B cell (primary cell): ENCODE measurements at places on chromosomes 1 and 21. TPM values are rescaled to one million over a fixed set of nuclear protein-coding genes. Genes with fewer than 3 reads are reported as not detected.

SLC44A3 gene
- not detected in 2 replicates for total RNA-seq

DNA sequence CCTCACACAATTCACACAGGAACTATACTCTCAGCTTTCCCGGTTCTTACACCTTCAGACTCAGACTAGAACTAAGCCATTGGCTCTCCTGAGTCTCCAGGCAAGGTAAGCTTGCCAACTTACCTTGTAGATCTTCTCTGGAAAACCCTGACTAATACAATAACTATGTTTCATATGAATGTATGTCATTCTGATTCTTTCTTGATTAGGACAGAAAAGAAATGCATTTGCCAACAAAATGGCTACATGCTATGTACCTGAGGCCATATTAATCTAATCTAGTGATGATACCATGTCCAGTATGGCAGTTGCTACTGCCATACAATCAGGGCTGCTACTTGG lies 9.8 kb upstream of the ZSWIM5 start:
- no peak for DNase-seq
- H3K4me3 ChIP-seq: no peak overlapping the region
- H3K27ac ChIP-seq: no peak overlapping the region

- no peak overlapping the region for H3K4me3 ChIP-seq
- no peak for DNase-seq
- no peaks in the 10 kb centered on the region for H3K36me3 ChIP-seq
- H3K27me3 ChIP-seq: no peaks in the 10 kb centered on the region
- H3K27ac ChIP-seq: no peak overlapping the region
Observed at GRCh38 chr1:71857862-71858261, 424.5 kb downstream of the NEGR1 start.

S100A4 gene
- total RNA-seq: 58.0 and 62.7 TPM in 2 replicates

DNA sequence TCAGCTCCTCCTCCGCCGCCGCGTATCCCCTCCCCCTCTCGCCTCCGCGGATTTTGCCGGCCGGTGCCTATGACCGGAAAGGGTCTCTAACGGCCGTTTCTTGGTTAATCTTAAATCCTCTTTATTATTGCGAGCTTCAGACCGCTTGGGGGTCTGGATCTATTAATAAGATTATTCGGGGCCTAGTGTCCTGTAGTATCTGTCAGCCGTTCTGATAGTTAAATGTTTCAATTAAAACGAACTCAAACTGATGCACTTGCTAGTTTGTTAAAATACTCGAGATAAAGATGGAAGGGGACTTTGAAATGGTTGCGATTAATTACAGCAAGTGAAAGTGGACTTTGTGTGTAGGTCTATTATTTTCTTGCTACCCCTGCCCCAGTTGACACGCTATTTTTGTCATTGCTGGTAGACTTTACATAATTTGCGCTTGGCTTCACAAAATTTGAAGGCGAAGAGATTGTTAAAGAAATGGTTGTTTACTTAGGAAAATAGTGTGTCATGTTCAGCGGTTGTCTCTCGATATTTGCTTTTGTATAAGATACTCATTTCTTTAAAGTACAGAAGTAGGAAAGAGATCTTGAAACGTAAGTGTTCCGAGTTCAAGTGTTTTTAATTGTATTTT lies 779 bp downstream of the SON start:
- peak overlapping the region; percentile 99 for H3K27ac ChIP-seq
- DNase-seq: no peak
- H3K36me3 ChIP-seq: peaks cover 2% of the 10 kb centered on the region
- H3K4me1 ChIP-seq: peaks cover 31% of the 10 kb centered on the region

DNA sequence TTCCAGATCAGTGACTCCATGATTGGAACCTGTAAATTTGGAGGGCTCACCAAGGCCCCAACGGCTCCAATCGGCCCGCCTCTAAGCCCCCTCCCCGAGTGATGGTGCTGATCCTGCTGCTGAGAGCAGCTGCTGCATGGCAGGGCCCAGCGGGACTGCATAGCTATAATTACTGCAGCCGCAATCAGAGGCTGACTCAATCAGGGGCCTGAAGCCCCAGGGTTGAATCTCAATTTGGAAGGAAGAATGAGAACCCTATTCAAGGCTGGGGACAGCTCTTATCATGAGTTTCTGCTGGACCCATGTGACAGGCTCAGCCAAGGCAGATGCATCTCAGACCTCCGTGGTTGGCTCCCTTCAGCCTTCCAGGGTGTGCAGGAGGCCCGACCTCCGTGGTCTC lies 42.8 kb upstream of the MAGOH start:
- no peaks in the 10 kb centered on the region for H3K4me1 ChIP-seq
- peaks cover 3% of the 10 kb centered on the region for H3K36me3 ChIP-seq
- no peaks in the 10 kb centered on the region for H3K27me3 ChIP-seq
- no peak overlapping the region for H3K27ac ChIP-seq

GRCh38 chr1:55592122-55592521 lies 377.0 kb upstream of the USP24 start:
- H3K4me1 ChIP-seq: no peaks in the 10 kb centered on the region
- no peak overlapping the region for H3K4me3 ChIP-seq
- DNase-seq: no peak
- H3K36me3 ChIP-seq: no peaks in the 10 kb centered on the region
- H3K27ac ChIP-seq: no peak overlapping the region

SPRR2A gene
- not detected in 2 replicates for total RNA-seq

DNA sequence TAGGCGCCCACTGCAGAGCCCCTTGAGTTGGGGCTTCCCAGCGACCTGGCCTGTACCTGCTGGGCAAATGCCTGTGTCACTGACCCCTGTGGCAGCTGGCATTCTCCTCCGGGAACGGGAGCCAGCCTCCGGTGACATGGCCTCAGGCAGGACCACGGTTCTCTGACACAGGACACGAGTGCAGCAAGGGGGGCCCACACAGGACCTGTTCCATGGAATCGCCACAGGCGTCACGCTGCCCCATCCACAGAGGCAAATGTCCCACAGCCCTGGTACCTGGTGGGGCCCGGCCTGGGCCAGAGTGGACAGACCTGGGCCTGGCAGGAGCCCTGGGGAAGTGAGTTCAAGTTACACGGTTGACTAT lies 2.6 kb downstream of the ITGB2 start:
- H3K4me3 ChIP-seq: no peak overlapping the region
- H3K36me3 ChIP-seq: no peaks in the 10 kb centered on the region
- no peak overlapping the region for H3K27ac ChIP-seq
- no peaks in the 10 kb centered on the region for H3K27me3 ChIP-seq
- H3K4me1 ChIP-seq: peaks cover 83% of the 10 kb centered on the region
